Activated T-helper 9 cell treated with anti-CD3 and anti-CD28 coated beads, Interleukin-2, amount 50 U/mL, for 16 hours (primary cell): ENCODE measurements at places on chromosomes 4 and X.
A peak's percentile ranks its signal among the peaks of the same experiment; 100 is the strongest.

GRCh38 chr4:57405359-57405758 lies 295.2 kb upstream of the IGFBP7 start:
- no peak for DNase-seq

DNA sequence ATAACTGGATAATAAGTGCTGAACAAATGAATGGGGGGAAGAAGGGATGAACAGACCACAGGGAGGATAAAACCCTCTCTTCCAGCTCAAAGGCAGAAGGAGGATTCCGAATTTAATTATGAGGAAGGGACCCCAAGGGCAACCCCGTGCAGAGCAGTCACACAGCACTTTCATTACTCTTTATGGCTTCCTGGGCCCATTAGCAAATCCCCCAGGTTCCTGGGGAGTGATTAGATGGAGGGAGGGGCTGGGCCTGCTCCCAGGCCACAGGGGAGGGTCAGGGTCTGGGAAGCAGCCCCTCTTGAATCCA lies 67.1 kb downstream of the PPP2R2C start:
- DNase-seq, result no peak

- no peak for DNase-seq
These were observed 70.0 kb downstream of the EVC start for GRCh38 chr4:5780831-5781480.

- DNase-seq, result no peak
These were observed 15.6 kb downstream of the SHOX start for GRCh38 chrX:646228-646495.

- no peak for DNase-seq
These were observed 23.4 kb upstream of the HTRA3 start for GRCh38 chr4:8245884-8246833.

DNA sequence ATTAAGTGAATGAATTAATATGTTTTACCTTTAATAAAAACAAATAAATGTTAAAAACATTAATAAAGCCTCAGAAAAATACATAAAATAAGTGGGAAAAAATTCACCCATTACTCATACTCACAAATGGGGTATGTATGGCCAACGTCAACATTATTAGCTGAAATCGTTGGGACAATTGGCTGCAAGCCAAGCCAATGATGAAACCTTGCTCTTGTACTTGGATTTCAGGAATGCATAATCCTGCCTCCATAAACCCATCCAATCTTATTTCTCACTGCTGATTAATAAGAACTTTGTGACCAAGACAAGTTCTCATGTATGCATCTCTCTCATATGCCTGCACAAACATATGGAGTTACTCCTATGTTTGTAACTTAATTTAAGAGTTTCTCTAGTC lies 35.3 kb upstream of the ADAMTS3 start:
- no peak for DNase-seq

GRCh38 chr4:82905205-82905604 lies 4.7 kb downstream of the THAP9 start:
- DNase-seq, result peak; percentile 3

DNA sequence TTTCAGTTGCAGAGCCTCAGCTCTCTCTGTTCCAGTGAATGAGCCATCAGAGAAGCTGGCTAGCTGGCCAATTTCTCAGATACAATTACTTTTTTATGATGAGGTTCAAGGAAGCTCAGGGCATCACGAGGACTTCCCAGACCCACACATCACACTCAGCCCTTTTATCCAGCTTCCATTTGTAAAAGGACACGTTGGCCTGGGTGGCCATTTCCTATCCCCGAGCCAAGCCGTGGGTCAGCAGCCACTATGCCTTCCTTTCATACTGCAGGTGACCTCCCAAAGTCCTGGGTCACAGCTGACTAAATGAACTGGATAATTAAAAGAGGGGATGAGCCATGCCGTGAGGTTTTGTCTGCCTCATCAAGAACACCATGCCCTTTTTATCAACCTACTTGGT lies 236.9 kb upstream of the PPARGC1A start:
- DNase-seq, result no peak

GRCh38 chr4:6250984-6251295 lies 18.7 kb upstream of the WFS1 start:
- DNase-seq, result no peak

DNA sequence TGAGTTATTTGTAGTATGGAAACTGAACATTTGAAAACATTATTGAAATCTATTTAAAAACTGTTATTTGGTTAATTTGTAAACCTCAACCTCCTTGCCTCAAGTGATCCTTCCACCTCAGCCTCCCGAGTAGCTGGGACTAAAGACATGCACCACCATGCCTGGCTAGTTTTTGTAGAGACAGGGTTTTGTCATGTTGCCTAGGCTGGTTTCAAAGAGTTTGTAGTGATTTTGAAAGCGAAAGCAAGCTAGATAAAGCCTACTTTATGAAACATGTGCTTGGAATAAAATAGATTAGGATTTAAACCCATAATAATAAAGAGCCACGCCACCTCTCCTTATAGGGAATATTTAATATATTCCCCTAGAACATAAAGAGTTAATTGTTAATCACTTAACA lies 23.5 kb downstream of the ARSJ start:
- no peak for DNase-seq

GRCh38 chr4:120816296-120816965 lies 106.1 kb downstream of the PRDM5 start:
- no peak for DNase-seq

DNA sequence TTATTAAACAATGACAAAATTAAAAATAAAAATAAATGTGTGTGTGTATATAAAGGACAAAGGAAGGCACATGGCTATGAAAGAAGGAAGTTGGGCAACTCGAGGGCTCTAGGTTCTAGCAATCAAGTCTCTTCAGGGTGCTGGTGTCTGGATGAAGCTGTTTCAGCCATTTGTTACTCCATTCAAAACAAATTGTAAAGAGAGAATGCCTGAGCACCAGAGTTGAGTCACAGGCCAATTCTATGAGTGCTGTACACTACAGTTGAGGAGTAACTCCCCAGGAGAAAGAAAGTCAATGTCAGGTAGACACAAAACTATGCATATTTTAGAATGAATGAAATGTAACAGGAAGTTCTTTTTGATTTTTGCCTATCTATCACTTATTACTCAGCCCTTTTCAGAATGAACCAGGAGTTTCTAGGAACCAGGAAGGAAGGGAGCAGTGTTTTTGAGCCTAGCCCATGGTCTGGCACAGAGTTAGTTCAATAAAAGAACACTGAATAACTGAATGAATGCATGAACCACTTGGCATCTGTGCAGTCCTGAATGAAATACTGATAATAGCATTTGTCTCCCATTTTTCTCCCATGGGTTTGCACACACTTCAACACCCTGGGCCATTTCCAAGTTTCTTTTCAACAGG lies 151.7 kb upstream of the CPEB2 start:
- DNase-seq, result no peak

GRCh38 chrX:53330331-53330730 lies 48.9 kb upstream of the IQSEC2 start:
- DNase-seq, result no peak

DNA sequence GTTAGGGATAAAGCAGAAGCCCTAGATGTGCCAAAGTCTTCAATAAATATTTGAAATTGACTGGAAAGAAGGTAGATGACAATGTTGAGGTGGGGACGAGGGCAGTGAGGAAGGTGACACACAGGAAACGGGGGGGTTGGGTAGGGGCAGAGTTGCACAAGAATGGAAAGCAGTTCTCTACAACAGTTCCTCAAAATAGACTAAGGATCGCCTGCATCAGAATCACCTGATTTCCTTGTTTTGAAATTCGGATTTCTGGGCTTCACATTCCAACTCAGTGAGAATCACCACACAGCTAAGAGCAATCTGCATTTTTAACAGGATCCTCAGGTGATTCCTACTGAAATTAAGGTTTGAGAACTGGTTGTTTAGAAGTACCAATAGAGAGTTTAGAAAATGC lies 70.6 kb downstream of the ARFIP1 start:
- no peak for DNase-seq

- DNase-seq, result no peak
These were observed 105.9 kb downstream of the SH3RF1 start for GRCh38 chr4:169164669-169165415.

- DNase-seq, result no peak
These were observed 72.2 kb upstream of the KLF3 start for GRCh38 chr4:38591617-38592337.

DNA sequence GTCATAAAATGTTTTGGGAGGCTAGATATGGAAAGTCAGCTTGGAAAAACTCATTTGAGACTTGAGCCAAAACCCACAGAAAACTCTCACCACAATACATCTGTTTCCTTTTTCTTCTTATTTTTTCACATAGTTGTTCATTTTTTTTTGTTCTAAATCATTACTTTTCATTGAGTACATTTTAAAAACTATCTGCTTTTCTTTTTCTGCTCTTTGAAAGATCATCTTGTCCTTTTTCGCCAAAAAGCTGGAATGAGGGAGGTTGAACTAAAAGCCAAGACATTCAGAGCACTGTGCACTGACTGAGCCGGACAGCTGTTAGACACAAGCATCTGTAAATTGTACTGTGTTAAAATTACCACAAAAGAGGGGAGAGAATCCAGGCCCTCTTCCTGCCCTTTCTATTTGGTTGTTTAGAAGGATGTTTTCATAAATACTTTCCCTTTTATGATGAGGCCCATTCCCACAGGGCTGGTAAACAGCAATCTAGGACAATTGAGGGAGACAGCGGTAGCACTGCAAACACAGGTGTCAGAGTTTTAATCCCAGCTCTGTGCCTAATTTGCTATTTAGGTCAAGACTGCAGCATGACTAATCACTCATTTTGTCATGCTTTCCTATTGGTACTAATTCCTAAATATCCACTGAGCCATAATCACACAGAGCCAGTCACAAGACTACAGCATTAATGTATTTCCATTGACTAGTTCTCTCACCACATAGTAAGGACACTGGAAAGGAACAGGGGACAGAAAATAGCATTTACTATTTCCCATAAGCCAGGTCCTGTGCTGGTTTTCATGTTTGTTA lies 7.3 kb upstream of the RNF150 start:
- no peak for DNase-seq

- no peak for DNase-seq
These were observed 545.0 kb downstream of the TMA16 start for GRCh38 chr4:164039482-164039881.

GRCh38 chrX:113287761-113288160 lies 447.1 kb upstream of the AMOT start:
- DNase-seq, result no peak

GRCh38 chrX:64151911-64152310 lies 53.6 kb downstream of the AMER1 start:
- DNase-seq, result no peak

- DNase-seq, result no peak
These were observed 6.3 kb upstream of the CSN3 start for GRCh38 chr4:70236125-70236524.

DNA sequence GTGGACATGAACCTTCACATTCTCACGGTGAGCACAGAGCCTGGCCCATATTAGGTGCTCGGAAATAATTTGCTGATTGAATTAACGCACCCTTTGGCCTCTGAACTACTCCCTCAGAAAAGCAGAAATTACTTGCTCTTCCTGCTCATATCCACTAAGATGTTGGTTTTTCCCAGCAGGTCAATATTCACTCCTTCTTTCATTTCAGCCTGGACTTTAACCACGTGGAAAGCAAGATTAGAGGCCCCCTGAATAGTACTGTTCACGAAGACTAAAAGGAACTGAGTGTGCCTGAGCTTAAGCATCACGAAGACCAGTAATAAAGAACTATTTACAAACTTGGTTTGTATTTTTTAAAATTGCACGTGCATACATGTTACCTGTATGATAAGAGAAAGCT lies 9.9 kb downstream of the MTNR1A start:
- DNase-seq, result no peak

DNA sequence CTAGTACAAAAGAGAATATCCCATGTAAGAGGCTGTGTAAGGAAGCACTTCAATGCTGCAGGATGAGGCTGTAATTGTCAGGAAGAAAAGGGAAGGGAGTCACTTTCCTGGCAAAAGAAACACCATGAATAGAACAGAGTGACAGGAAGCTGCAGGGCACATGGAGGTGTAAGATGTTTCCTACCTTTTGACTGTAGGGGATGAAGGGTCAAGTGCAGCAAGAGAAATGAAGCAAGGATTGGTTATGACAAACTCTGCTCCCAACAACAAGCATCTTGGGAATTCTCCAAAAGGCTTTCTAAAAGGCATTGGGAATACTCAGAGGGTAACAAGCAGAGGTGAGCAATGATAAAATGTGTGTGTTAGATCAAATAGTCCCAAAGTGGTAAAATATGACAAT lies 74.3 kb upstream of the NPY2R start:
- DNase-seq, result no peak

DNA sequence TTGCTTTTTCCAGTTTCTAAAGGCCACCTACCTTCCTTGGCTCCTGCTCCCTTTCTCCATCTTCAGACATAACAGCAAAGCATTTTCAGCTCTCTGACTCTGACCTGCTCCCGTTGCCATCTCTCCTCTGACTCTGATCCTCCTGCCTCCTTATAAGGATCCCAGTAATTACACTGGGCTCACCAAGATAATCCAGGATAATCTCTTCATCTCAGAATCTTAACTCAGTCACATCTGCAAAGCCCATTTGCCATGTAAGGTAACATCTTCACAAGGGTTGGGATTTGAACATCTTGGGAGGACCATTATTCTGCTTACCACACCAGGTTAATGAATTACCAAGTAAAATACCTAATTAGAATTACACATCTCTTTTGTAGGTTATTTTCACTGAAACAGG lies 41.3 kb upstream of the MAGED1 start:
- no peak for DNase-seq

DNA sequence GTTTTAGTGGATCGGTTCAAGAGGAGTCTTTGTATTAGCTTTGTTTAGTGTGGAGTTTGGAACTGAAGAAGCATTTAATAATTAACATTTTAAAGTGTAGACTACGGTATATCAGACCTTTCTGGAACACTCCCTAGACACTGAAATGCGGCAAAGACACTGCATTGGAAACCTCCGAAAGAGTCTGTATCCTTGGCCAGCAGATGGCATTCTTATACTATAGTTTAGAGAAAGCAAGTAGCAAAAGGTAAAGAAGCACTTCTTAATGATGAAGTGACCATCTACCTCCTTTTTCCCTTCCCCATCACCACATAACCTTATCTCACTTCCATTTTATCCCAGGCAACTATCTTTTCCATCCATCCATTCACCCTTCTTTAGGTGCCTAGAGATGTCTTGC lies 7.6 kb downstream of the FABP2 start:
- no peak for DNase-seq

- DNase-seq, result no peak
These were observed 60.9 kb upstream of the MXD4 start for GRCh38 chr4:2322841-2323240.

GRCh38 chrX:154030266-154030665 lies 10.6 kb upstream of the IRAK1 start:
- DNase-seq, result no peak

DNA sequence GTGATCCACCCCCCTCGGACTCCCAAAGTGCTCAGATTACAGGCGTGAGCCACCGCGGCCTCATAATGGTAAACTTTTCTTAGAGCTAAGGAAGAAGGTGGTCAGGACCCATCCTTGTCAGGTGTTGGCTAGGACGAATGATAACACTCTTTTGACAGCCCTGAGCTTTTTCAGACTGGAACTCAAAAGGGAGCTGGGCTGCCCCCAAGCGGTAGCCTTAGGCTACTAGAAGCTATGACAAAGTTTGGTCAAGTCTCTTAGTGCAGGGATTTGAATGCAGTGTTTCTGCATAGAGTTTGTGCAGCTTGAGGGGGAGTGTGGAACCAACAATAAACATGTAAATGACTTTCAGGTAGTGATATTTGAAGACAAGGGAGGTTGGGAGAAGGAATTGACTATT lies 11.8 kb upstream of the HSD17B10 start:
- DNase-seq, result no peak

- no peak for DNase-seq
These were observed 2023.0 kb upstream of the AGA start for GRCh38 chr4:179465131-179465797.

- DNase-seq, result no peak
These were observed 3.5 kb downstream of the TENT5D start for GRCh38 chrX:80423744-80424143.

GRCh38 chr4:182369211-182369610 lies 126.0 kb downstream of the TENM3 start:
- DNase-seq, result no peak
